ENCODE measurements at places on chromosomes 2 and 18.
A peak's percentile ranks its signal among the peaks of the same experiment; 100 is the strongest.

DNA sequence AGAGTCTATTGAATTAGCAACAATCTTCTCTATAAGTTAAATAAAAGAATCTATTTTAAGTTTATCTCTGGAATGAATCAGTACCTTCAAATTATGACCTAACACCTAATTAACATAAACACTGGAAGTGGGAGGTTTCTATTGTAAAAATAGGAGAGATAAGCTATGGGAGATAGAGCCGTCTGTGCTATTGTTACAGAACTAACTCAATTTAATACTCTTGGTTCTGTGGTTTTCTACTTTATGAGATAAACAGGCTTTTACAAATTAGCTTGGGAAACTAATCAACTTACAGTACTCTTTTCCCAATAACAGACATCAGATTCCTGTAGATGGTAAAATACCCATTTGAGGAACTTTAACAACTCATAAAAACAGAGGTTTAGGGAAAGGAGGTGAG lies 25.6 kb upstream of the STAT1 start:
- DNase-seq = no peak

GRCh38 chr18:49849331-49850217 lies 36.2 kb upstream of the ACAA2 start:
- DNase-seq = peak; percentile 92

GRCh38 chr2:23399674-23400261 lies 14.8 kb downstream of the KLHL29 start:
- no peak for DNase-seq

GRCh38 chr2:126368758-126369157 lies 287.2 kb upstream of the GYPC start:
- DNase-seq = no peak

DNA sequence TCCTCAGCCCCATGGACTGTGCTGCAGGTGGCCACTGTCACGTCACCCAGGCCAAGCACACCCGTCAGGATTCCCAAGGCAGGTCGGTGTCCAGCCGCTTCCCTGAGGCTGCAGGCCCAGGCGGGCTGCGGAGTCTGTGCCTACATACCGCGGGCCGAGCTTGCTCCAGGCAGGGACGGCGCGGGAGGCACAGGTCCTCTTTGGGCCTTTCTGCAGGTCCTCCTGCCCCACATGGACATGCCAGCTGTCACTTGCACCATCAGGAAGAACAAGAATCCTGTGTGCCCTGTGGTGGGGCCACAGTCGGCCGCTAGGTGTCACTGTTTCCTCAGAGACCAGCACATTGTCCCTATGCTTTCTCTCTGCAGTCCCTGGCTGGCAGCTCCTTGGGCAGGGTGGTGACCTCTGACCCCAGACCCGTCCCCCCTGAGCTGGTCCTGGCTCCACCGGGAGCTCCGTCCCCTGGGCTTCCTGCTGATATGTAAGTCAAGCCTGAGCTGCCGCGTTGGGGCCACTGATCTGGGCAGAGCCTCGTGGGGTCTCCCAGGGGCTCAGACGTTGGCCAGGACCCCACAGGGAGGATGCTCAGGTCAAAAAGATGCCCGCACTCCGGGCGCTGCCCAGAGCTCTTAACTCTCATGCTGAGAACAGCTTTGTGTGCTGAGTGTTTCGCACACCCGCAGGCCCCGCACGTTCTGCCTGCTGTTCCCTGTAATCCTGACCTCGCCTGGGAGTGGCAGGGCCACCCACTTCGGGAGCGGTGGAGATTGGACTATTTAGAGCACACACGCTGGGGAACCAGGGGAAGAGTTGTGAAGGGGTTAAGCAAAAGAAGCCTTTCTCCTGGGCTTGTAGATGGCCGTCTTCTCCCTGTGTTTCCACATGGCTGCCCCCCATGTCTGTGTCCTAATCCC lies 17.3 kb upstream of the AGXT start:
- DNase-seq = peak; percentile 78

GRCh38 chr2:218447072-218447471 lies 28.1 kb downstream of the VIL1 start:
- DNase-seq = no peak

GRCh38 chr2:50484371-50484770 lies 547.6 kb downstream of the NRXN1 start:
- no peak for DNase-seq

DNA sequence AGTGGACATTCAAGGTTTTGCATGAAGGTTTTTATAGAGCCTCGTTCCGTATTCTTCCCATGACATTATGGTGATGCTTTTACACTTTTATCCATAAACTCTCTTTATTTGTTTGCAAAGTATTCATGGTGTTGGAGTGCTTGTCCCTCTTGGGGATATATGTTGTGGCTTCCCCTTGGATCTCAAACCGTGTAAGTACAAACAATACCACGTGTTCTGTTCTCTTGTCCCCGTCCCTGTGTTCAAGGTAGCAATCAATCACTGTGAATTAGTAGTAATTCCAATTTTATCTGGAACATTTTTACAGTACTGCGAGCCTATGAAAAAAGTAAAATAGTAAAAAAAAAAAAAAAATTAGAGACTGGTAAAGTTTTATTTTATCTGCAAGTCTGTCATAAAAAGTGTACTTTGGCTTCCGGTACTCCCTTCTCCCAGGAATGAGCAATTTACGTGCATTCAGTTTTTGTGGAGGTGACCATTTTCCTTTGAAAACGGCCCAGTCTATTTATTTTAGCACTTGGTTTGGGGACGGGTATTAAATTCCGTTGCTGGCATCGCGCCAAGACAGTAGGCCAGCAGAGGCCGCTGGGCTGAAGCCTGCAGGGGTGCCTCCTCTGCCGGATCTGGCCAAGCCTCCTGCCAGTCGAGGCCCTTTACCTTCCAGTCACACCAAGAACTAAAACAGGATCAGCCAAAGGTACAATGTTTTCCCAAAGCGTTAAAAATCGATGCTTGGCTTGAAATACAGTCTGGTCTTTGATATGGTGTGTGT lies 175.7 kb downstream of the SOCS6 start:
- DNase-seq = peak; percentile 70

DNA sequence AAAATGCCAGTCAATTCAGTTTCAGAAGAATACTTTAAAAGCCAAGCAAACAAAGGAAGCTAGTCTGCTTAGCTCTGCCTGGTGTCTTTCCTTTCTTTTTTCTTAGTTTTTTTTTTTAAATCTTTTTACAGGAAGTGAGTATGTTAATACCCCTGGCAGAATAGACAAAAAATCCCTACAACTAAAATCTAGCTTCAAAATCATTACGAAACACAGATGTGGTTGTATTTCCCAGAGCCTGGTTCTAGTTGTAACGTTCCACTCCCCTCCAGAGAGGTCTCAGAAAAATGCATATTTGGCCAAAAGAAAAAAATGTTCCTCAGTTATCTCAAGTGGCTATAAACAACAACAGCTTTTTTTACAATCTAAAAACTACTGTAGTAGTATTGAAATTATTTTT lies 202.1 kb upstream of the RND3 start:
- DNase-seq = peak; percentile 39

- no peak for DNase-seq
Observed at GRCh38 chr2:38097258-38097987, 21.5 kb upstream of the CYP1B1 start.

DNA sequence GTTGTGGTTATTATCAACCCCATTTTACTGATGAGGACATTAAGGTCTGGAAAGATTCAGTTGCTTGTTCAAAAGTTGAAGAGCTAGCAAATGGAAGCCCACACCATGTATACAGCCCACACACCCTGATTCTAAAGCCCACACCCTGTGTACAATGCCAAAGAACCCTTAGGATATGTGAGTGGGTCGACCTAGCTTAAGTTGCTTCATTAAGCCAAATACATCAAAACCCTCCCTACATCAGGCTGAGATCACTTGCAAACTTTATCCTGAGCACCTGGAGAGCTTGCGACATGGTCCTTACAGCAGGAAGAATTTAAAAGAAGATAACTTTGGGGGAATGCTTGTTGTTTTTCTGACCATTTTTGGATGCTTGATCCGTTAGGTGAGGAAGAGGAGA lies 435 bp upstream of the ARHGAP25 start:
- no peak for DNase-seq

GRCh38 chr2:147854557-147855134 lies 9.8 kb downstream of the ACVR2A start:
- DNase-seq = no peak

DNA sequence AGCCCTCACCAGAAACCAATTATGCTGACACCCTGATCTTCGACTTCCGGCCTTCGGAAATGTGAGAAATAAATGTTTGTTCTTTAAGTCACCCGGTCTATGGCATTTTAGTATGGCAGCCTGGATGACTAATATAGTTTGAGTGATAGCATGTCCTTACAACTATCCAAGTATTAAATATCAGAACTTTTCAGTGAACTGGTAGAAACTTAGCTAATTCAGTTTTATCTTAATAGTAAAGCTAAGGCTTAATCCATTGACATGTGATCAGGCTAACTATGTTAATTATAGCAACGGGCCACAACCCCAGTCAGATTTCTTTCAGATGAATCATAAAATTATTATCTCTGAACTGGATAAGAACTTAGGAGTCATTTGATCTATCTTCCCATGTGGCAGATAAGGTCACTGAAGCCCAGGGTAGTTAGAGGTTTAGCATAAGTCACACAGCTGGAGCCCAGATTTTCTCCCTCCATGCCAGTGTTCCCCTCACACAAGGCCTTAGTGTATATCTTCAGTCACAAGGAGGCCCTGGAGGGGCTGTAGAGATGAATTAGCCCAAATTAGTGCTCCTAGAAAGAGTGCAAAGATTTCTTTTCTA lies 40.7 kb upstream of the UPP2 start:
- peak; percentile 46 for DNase-seq

GRCh38 chr2:78682781-78683180 lies 342.7 kb upstream of the REG3G start:
- DNase-seq = no peak

DNA sequence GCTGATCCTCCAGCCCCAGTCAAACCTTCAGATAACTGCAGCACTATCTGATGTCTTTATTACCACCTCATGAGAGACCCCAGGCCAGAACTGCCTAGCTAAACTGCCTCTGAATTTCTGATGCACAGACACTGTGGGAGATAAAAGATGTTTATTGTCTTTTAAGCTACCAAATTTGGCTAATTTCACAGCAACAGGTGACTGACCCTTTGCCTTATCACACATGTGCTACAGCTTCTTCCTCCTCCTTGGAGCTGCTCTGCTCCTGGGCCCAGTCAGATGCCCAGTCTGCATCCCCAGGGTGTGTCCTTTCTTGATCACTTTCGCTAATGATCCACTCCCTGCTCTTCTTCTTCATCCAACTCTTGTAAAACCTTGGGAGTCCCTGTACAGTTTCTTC lies 19.6 kb upstream of the ACOXL start:
- DNase-seq = no peak

DNA sequence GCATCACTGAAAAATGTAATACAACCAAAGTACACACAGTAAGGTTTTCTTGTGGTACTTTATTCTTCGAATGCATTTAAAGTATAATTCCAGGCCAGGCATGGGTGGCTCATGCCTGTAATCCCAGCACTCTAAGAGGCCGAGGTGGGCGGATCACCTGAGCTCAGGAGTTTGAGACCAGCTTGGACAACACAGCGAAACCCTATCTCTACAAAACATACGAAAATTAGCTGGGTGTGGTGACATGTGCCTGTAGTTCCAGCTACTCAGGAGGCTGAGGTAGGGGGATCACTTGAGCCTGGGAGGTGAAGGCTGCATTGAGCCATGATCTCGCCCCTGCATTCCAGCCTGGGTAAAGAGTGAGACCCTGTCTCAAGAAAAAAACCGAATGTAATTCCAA lies 3.9 kb upstream of the TTC39C start:
- DNase-seq = no peak

DNA sequence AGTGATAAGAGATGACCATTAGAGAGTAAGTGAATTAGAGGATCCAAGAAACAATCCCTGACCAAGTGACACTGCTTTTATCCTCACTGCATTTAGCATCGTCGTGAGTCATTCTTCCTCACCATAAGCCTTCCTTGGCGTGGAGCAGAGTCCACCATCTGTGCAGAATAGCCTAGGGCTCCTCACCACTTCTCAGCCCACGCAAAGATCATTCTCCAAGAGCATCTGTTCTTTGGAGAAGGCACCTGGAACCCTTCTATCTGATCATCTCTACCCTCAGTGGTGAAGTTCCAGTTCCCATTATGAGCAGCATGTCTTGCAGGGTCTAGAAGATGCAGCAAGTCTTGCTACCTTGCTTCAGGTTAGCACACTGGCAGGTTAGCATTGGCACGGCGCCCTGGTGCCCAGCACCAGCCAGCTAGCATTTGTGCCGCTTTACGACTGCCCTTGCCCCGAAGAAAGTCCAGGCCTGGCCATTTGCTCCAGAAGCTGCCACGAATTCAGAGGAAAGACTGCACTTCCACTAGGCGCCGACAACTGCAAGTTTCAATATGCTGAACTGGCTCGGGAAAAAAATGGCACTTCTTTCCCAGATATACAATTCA lies 225.8 kb downstream of the TTC32 start:
- peak; percentile 87 for DNase-seq

- peak; percentile 79 for DNase-seq
Observed at GRCh38 chr2:108573061-108573460, 38.8 kb downstream of the LIMS1 start.

DNA sequence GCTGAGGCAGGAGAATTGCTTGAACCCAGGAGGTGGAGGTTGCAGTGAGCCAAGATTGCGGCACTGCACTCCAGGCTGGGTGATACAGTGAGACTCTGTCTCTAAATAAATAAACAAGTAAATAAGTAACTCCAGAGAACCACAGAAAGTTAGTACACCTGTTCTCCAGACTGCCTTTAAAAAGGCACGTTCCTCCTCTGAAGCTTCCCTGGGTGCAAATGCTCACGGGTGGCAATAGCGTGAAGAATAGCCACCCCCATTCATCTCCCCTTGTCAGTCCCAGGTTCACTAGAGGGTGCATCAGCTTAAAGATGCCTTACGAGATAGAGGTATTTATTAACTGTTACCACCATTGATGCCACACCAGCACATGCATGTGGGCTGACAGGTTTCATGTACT lies 64.3 kb upstream of the RTN4 start:
- DNase-seq = no peak

DNA sequence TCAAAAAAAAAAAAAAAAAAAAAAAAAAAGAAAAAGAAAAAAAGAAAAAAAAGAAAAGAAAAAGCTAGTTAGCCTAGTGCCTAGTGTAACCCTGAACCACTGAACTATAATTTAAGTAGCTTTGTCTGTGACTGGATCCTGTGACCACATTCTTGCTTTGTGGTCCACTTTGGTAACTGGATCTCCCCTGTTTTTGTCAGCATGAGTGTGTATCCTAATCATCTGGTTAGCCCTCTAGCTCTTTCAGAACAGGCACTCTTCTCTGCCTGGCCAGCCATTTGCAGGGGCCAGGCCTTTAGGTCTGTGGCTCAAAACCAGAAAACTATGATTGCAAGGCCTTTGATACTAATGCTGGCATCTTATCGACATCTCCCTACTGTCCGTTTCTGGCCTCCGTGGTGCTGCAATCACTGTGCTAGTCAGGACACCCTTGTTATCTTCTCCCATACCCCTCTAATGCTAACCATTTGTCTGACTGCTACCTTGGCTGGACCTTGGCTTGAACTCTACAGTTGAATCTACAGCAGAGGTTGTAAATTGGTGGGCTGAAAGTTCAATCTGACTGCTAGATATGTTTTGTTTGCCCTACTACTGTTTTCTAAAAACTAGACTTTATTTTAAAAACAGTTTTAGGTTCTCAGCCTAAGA lies 40.5 kb downstream of the RBKS start:
- no peak for DNase-seq

- DNase-seq = no peak
Observed at GRCh38 chr2:18971069-18971378, 381.7 kb upstream of the NT5C1B start.

All from EH (cell line).